ENCODE measurements at places on chromosomes 12 and 14.

DNA sequence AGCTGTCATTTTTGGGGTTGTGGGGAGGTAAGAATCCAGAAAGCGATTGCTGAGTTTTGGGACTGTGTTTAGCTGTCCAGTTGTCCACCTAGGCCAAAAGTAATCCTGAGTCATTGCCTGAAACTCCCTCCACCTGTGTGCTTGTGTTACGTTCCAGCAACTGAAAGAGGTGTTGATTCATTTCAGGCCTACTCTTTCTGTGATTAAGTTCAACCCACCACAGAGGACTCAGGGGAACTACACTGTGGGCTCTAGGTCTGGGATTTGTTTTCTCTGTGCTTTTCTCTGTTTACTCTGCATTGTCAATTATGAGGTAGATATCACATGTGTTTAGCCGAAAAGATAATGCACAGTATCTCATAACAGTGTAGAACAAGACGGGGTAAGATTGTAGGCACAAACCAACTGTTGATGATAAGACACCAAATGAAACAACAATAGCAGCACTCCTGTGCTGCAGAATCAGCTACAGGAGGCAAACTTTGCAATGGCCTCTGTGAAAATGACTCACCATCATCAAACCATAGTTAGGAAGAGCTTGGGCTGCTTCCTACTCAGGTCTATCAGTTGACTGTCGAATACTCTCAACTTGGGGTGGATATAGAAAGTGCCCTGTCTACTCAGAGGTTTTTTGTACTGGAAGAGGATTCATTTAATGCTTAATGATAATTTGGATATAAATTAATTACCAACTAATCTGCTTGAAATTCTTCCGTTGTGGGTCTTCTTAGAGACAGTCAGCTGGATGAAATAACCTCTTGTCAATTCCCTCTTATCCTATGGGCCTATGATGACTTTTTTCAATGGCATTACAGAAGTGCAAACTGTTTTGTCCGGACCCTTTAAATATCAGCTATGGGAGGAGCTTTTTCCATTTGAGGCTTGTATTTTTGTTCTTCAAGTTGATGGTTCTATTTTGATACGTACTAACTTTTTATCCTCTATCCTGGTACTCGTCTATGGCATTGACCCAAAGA, 385.9 kb downstream of the BMP4 start:
- no peak for DNase-seq

GRCh38 chr12:114272605-114273004, 133.3 kb downstream of the TBX5 start:
- no peak for DNase-seq

DNA sequence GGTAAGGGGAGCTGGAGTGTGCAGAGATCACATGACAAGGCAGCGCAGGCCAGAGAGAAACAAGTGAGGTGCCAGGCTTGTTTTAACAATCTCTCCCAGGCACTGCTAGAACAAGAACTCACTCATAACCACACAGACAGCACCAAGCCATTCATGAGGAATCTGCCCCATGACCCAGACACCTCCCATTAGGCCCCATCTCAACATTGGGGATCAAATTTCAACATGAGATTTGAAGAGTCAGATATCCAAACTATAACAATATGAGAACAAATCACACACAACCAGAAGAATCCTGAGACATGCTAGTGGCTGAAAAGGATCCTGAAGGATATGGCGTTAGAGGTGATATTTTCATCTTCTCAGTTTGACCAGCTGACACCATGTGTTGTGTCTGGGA, 21.9 kb downstream of the OR6J1 start:
- no peak for DNase-seq

DNA sequence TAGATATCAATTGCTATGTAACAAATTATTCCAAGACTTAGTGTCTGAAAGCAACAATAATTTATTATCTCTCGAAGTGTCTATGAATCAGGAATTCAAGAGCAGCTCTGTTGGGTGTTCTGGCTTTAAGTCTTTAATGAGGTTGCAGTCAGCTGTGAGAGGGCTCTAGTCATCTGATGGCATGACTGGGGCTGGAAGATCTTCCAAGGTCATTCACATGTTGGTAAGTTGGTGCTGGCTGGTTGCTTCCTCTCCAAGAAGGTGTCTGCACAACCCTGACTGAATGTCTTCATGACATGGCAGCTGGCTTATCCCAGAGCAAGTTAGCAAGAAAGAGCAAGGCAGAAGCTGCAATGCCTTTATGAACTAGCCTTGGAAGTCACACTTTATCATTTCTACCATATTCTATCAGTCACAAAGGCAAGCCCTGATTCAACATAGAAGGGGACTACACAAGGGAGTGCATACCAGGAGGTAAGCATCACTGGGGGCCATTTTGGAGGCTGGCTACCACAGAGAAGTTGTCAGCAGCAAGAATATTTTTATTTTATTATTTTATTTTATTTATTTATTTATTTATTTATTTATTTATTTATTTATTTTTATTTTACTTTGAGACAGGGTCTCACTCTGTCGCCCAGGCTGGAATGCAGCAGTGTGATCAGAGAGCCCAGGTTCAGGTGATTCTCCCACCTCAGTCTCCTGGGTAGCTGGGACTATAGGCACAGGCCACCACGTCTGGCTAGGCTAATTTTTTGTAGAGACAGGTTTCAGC, 7.6 kb upstream of the SLC38A2 start:
- no peak for DNase-seq

DNA sequence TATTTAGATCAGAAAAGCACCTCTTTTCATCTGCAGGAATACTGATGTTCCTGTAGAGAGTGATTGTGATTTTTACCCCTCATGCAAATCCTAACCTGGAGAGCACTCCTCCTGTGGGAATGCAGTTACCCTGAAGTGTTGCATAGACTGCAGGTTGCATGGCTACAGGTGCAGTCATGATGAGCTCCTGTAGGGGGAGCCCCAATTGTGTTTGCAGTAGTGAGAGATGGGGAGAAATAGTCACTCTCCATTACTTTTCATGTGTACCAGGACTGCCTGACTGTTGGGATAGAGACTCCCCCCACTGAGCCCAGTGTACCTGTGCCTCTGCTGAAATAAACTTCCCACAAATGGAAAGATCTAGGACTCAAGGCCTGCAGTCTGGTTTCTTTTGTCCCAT, 1086.5 kb downstream of the SLC6A15 start:
- no peak for DNase-seq

GRCh38 chr12:112924986-112925385, 13.3 kb upstream of the OAS3 start:
- DNase-seq = no peak

DNA sequence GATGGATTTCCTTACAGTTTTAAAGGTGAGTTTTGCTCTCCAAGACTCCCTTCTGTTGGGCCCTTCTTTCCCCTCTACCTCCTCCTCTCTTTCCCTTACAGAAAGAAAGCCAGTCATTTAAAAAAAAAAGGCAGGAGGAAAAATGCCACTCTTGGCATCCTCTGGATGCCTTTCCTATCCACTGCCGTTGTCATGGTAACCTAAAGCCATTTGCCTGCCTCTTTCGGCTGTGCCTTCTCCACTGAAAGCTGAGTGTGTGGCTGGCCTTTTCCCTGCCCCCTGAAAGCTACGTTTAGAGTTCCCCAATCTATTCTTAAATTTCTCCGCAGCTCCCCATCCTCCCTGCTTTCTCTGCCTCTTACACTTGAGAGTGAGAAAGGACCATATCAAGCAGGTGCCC, 67.1 kb downstream of the TUNAR start:
- DNase-seq = no peak

- DNase-seq = no peak
Observed at GRCh38 chr12:47901718-47902093, 3.1 kb downstream of the VDR start.

GRCh38 chr14:94936401-94936892, 166.5 kb upstream of the GSC start:
- DNase-seq = no peak

- no peak for DNase-seq
Observed at GRCh38 chr12:32140877-32141276, 34.2 kb downstream of the BICD1 start.

DNA sequence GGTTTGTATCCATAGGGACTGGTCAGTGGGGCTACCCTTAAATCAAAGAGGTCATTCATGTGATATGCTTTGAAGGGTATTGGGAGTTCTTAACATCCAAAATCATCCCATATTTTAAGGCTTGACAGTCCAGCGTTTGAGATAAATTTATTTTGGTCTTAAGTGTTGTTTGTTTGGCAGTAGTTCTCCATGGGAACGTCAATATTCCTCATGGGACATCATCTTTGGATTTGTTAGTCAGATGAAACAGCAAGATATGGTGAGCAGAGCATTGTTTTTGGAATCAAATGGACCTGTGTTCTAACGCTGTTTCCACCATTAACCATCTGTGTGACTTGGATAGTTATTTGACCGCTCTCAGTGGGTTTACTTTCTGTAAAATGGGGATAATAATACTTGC, 45.9 kb upstream of the GSG1 start:
- no peak for DNase-seq

DNA sequence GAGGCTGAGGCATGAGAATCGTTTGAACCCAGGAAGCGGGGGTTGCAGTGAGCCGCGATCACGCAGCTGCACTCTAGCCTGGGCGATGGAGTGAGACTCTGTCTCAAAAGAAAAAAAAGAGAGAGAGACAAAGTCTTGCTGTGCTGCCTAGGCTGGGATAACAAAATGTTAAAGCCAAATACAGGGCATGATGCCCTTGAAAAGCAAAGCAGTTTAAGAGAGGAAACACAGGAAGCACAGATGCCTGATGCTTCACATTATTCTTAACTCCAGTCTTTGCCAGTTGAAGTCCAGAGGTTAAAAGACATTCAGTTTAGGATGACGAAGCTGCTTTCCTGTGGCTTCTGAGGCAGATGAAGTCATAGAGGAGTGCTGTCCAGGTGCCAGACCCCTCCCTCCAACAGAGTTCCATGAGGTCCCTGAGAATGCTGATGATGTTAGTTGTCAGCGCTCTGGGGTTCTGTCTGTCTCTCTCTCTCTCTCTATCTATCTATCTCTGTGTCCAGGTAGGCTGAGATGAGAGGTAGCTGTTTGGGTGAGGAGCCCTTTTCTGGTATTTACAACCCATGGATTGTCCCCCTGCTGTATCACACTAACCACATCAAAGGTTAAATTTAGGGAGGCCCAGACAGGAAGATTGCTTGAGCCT, 4.9 kb upstream of the MRPL52 start:
- DNase-seq = no peak

DNA sequence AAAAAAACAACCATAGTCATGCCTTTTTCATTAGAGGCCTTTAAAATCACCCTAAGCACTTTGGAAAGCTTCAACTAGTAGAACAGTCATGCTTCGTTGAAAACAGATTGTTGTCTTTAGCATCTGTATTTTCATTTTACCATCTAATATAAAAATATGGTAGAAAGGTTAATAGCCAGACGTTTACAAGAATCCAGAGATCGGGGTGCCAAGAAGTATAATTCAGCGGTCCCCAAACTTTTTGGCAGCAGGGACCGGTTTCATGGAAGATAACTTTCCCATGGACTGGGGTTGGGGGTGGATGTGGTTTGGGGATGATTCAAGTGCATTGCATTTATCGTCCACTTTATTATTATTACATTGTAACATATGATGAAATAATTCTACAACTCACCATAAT, 138.4 kb downstream of the GLT1D1 start:
- no peak for DNase-seq

GRCh38 chr14:20706657-20707355, 18.2 kb downstream of the ANG start:
- no peak for DNase-seq

GRCh38 chr14:89844508-89844907, 110.0 kb downstream of the EFCAB11 start:
- no peak for DNase-seq

DNA sequence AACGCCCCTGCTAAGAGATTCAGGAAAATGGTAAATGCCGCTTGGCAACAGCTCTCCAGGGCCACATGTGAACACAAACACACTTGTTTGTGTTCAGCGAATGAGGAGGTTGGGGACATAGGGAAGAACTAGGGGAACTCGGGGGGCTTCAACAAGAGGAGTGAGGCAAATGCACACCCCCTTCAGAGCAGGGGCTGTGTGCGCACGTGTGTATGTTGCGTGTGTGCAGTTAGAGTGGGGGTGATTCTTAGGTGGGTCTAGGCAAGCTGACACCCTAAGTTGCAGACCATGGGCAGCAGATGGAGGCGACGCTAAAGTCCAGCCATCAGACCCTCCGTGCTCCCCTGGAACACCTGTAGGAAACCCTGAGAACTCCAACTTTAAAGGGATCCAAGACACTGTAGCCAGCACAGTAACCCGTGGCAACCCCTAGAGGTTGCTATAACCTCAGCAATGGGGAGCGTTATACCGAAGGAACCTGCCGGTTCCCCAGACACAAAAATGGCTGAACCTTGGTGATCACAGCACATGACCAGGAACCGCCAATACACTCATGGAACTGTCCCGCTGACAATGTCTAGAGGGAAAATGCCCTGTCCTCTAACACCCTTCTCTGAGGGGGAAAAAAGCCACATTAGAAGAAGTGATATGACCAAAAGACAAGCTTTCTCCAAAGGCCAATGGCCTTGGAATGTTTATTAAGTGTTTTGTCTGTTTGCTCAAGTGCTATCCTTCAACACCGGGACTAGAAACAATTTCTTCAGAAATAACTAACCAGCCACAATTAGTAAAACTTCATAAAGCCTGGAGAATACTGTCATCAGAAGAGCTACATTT, 86.5 kb upstream of the CEP83 start:
- DNase-seq = no peak

DNA sequence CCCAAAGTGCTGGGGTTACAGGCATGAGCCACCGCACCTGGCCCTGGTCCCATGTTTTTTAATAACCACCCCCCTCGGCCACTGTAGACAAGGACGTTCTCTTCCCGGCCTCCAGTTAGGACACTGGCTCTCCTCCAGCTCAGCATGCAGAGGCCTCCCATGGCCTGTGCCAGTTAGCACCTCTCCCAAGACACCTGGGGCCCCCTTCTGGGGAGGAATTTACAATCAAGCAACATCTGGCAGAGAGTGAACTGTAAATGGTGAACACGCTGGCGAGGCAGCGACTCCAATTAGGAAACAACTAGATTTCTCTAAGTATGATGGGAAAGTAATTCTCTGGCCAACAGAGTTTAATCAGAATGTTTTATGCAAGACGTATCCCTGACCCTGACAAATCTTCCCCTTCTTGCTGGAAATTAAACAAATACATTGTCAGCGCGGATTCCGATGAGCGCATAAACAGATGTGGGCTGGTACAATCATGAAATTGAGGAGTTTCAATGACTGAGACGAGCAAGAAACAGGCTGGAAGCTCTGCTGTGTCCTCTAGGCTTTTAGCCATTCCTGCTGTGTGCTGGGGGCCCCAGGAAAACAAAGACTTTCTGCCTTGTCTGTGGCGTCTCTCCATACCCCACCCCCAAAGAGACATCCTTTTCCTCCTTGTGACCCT, 61.7 kb upstream of the DLK1 start:
- DNase-seq = no peak

- no peak for DNase-seq
Observed at GRCh38 chr14:61515436-61516117, 179.7 kb upstream of the HIF1A start.

GRCh38 chr12:79961411-79961810, 26.5 kb upstream of the PPP1R12A start:
- no peak for DNase-seq

DNA sequence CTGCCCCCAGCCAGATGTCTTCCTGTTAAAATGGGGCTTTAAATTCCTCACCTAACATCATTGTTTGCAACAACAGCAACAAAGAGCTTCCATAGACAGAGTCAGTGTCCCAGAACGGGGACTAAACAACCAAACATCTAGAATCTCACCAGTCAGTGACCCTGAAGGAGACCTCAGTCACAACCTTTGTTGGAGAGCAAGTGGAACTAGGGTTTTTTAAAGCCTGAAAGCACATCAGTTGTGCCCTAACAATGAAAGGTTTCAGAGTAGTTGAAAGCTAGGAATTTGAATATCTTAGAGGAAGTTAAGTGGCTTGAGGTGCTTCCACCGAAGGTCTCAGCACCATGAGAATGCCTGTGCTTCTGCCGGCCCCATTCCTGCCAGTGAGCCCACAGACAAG, 5.0 kb upstream of the ALDH2 start:
- no peak for DNase-seq
